Stimulated activated naive B cell treated with anti-CD40 and anti-IgM and Interleukin-4, amounts not matched to agents 10 μg/mL and 1 μg/mL and 100 μg/mL, for 72 hours (primary cell): ENCODE measurements at places on chromosomes 2 and 18.
A peak's percentile ranks its signal among the peaks of the same experiment; 100 is the strongest.

GRCh38 chr2:100718065-100718629 lies 101.8 kb upstream of the NPAS2 start:
- no peaks in the 10 kb centered on the region for H3K4me1 ChIP-seq
- no peaks in the 10 kb centered on the region for H3K36me3 ChIP-seq
- H3K27me3 ChIP-seq: peaks cover 10% of the 10 kb centered on the region
- DNase-seq: no peak
- no peak overlapping the region for H3K4me3 ChIP-seq
- no peak overlapping the region for H3K27ac ChIP-seq

DNA sequence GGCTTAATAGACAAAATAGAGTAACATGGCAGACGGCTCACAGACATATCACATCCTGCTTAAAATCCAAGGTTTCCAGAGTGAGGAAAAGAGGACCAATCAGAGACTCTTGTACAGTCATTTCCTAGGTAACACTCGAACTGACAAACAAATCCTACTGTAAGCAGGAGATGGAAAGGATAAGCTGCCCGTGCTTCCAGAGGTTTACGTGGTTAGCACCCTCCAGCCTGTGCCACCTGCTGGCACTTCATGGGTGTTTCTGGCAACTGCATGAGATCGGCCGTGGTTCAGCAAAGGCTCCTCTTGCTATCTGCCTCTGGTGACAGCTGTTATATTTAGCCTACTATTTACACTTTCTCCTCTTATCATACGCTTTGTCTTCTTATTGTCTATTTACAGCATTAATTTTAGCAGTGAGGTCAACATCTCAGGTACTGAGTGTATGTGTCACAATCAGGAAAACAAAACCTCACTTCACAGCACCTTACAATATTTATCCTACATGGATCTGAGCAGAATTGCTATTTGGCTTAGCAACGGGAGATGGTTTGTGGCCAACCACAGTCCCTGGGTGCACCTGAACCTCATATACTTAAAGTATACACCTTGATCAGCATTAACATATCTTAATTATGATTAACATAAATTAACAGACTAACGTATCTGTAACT lies 226.9 kb downstream of the TMEM163 start:
- no peaks in the 10 kb centered on the region for H3K4me1 ChIP-seq
- H3K4me3 ChIP-seq: no peak overlapping the region
- DNase-seq: no peak
- no peak overlapping the region for H3K27ac ChIP-seq

DNA sequence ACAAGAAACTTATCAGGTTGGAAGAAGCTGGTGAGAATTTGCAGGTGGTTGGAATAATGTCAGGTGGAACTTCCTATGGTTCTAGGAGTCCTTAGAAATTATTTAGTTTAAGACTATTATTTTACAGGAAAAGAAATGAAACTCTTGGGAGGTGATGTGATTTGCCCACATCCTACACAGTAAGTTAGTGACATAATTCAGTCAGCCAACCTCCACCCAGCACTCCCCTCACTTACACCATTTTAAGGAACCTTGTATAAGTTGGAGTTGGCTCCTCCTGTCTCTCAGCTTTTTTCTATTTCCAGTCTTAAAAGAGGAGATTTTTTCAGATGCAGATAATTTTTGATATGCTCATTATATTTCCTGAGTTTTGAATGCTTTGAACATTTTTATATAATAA lies 86.4 kb downstream of the SKA1 start:
- no peak overlapping the region for H3K4me3 ChIP-seq
- H3K27ac ChIP-seq: no peak overlapping the region
- H3K36me3 ChIP-seq: no peaks in the 10 kb centered on the region
- H3K27me3 ChIP-seq: peaks cover 5% of the 10 kb centered on the region
- no peak for DNase-seq

DNA sequence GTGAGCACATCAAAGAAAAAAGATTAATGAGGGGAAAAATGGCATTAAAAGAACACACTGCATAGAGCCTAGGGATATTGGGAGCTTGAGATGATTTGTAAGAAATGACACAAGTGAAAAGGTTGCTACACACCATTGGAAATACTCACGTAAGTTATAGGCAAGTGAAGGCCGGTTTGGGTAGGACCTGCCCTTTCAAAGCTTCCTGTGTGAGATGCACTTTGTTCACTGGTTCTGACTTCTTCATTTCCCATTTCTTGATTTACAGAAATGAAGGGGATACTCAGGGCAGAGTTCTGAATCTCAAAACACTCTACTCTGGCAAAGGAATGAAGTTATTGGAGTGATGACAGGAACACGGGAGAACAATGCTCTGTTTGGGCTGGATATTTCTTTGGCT lies at the start of gene IL18RAP:
Gene IL18RAP, plus strand, starts transcription at position 251 of the 400 bp plus-strand sequence. Its CDS starts 118 bp downstream, at position 369.
- H3K4me1 ChIP-seq: peaks cover 15% of the 10 kb centered on the region
- peak within 1 kb of the TSS; percentile 48 for H3K27ac ChIP-seq
- H3K36me3 ChIP-seq: no peaks in the 10 kb centered on the region
- no peak within 1 kb of the TSS for H3K4me3 ChIP-seq
- H3K27me3 ChIP-seq: no peaks in the 10 kb centered on the region

GRCh38 chr2:45177870-45178269 lies 168.6 kb upstream of the SIX2 start:
- H3K4me3 ChIP-seq: no peak overlapping the region
- no peak overlapping the region for H3K27ac ChIP-seq
- peaks cover 55% of the 10 kb centered on the region for H3K27me3 ChIP-seq
- DNase-seq: no peak
- H3K36me3 ChIP-seq: no peaks in the 10 kb centered on the region

DNA sequence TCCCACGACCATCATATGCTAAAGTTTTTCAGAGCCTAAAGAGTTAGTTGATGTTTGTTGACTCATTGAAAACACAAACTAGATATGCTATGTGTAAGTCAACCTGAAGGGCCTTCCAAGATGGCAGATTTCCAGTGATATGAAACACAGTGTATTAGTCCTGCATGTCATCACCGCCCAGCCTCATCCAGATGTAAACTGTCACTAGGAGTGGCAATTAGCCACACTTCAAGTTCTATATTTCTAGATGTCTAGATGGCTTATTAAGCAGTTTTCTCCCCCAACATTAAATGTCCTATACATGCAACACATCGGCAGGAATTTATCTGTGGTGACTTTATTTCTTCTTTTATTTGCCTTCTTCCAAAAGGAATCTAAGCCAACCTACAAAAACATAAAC lies 444.1 kb upstream of the SMIM21 start:
- no peaks in the 10 kb centered on the region for H3K27me3 ChIP-seq
- H3K36me3 ChIP-seq: no peaks in the 10 kb centered on the region
- no peaks in the 10 kb centered on the region for H3K4me1 ChIP-seq
- no peak overlapping the region for H3K4me3 ChIP-seq

DNA sequence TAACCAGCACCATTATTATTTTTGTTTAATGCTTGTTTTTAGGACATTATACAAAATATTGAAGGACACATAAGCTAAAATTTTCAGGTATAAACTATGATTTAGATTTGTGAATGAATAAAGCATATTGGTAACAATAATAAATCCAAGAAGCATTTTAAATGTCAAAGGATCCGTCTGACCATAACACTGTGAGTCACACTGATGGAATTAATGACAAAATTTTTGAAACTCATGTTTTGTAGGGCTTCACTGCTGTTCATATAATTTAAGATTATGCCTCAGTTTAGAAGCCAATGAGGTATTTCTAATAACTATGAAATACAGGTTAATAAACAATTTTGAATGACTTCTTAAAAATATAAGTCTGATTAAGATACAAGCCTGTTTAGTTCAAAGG lies 124.6 kb downstream of the TMEFF2 start:
- H3K27me3 ChIP-seq: no peaks in the 10 kb centered on the region
- DNase-seq: no peak
- H3K4me3 ChIP-seq: no peak overlapping the region
- H3K4me1 ChIP-seq: peaks cover 2% of the 10 kb centered on the region
- no peaks in the 10 kb centered on the region for H3K36me3 ChIP-seq

- no peak for DNase-seq
- no peaks in the 10 kb centered on the region for H3K36me3 ChIP-seq
- H3K27ac ChIP-seq: no peak overlapping the region
Measured at GRCh38 chr2:219325657-219326315, 6.8 kb downstream of the RESP18 start.

- H3K36me3 ChIP-seq: no peaks in the 10 kb centered on the region
- peaks cover 18% of the 10 kb centered on the region for H3K4me1 ChIP-seq
- H3K4me3 ChIP-seq: no peak overlapping the region
- DNase-seq: no peak
- no peak overlapping the region for H3K27ac ChIP-seq
- no peaks in the 10 kb centered on the region for H3K27me3 ChIP-seq
Measured at GRCh38 chr2:59892398-59892797, 661.1 kb downstream of the BCL11A start.

- DNase-seq: no peak
- no peaks in the 10 kb centered on the region for H3K27me3 ChIP-seq
- no peaks in the 10 kb centered on the region for H3K36me3 ChIP-seq
- H3K4me1 ChIP-seq: no peaks in the 10 kb centered on the region
- H3K27ac ChIP-seq: no peak overlapping the region
Measured at GRCh38 chr2:189287982-189288521, 108.5 kb upstream of the COL5A2 start.

DNA sequence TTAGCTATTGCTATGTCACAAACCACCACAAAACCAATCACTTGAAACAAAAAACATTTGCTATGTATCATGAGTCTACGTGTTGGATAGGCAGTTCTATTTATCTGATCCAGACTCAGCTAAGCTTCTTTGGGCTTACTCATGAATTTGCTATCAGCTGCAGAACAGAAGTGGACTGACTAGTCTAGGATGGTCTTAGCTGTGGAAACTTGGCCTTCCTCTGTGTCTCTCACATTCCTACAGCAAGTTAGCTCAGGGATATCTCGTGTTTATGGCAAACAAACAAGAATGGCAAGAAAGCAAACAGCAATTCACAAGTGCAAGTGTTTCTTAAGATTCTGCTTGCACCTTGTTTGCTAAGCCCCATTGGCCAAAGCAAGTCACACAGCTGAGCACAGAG lies 288.0 kb upstream of the TNP1 start:
- H3K36me3 ChIP-seq: no peaks in the 10 kb centered on the region
- no peak for DNase-seq
- peaks cover 2% of the 10 kb centered on the region for H3K4me1 ChIP-seq
- peaks cover 19% of the 10 kb centered on the region for H3K27me3 ChIP-seq
- H3K27ac ChIP-seq: no peak overlapping the region

DNA sequence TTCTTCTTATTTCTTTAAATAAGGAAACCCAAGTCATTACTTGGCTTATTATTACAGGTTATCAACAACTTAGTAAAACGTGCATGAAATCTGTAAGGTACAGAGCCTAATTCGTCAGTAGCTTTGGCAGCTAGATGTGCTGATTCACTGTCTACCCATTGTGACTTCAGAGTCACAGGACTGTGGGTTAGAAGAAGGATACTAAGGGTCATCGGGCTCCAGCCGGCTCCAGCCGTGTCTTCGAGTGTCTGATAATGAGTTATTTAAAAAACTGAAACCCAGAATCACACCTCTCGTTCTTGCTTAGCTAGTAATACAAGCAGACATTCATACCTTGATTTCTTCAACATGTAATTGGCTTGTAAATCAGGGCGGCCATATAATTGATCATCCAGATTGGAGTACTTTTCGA lies 170.5 kb downstream of the FMNL2 start:
- H3K4me1 ChIP-seq: no peaks in the 10 kb centered on the region
- no peak overlapping the region for H3K4me3 ChIP-seq
- H3K36me3 ChIP-seq: no peaks in the 10 kb centered on the region
- H3K27me3 ChIP-seq: peaks cover 5% of the 10 kb centered on the region
- DNase-seq: no peak

DNA sequence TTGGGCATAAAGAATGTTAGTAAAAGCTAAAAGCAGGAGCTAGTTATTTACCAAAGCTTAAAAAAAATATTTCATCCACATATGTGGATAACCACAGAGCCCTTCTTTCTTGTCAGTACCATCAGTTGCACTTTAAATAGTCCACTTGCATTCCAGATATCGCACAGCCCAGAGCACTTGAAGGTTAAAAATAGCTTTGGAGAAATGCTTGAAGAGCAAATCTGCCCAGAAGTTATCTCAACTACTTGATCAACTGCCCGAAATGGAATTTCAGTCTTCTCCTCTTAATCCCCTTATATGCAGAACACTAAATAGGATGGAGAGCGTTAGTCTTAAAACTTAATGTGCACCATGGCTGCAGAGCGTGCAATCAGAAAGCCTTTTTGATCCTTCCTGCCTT lies 148.3 kb downstream of the PLEKHA3 start:
- H3K27ac ChIP-seq: no peak overlapping the region
- no peaks in the 10 kb centered on the region for H3K27me3 ChIP-seq
- H3K4me1 ChIP-seq: no peaks in the 10 kb centered on the region

GRCh38 chr2:232147440-232148077 lies 186.0 kb downstream of the DIS3L2 start:
- no peaks in the 10 kb centered on the region for H3K27me3 ChIP-seq
- peaks cover 7% of the 10 kb centered on the region for H3K36me3 ChIP-seq

DNA sequence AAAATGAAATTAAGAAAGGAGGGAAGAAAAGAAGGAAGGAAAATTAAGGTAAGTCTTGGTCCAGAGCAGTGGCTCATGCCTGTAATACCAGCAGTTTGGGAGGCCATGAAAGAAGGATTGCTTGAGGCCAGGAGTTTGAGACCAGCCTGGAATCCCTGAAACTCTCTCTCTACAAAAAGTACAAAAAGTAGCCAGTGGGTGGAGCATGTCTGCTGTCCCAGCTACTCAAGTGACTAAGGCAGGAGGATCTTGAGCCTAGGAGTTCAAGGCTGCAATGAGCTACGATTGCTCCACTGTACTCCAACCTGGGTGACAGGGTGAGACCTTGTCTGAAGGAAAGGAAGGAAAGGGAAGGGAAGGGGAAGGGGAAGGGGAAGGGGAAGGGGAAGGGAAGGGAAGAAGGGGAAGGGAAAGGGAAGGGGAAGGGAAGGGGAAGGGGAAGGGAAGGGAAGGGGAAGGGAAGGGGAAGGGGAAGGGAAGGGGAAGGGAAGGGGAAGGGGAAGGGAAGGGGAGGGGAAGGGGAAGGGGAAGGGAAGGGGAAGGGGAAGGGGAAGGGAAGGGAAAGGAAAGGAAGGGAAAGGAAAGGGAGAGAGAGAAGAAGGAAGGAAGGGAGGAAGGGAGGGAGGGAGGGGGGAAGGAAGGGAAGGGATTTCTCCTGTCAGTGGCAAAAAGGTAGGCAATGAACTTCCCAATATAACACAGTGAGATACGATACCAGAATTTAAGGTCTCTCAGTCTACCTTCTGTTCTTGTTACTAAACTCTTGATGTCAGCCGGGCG lies 412.8 kb downstream of the CMPK2 start:
- peaks cover 4% of the 10 kb centered on the region for H3K27me3 ChIP-seq
- no peak overlapping the region for H3K27ac ChIP-seq
- H3K36me3 ChIP-seq: no peaks in the 10 kb centered on the region
- DNase-seq: no peak

DNA sequence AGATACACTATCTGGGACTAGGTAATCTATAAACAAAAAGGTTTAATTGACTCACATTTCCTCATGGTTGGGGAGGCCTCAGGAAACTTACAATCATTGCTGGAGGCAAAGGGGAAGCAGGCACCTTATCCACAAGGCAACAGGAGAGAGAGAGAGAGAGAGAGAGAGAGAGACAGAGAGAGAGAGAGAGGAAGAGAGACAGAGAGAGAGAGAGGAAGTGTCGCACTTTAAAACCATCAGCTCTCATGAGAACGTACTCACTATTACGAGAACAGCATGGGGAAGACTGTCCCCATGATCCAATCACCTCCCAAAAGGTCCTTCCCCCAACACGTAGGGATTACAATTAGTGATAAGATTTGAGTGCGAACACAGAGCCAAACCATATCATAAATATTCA lies 253.5 kb upstream of the TRIB2 start:
- no peak for DNase-seq
- H3K4me1 ChIP-seq: peaks cover 6% of the 10 kb centered on the region
- no peaks in the 10 kb centered on the region for H3K27me3 ChIP-seq
- no peak overlapping the region for H3K27ac ChIP-seq
- H3K4me3 ChIP-seq: no peak overlapping the region
